ENCODE measurements at places on chromosomes 4 and X.

DNA sequence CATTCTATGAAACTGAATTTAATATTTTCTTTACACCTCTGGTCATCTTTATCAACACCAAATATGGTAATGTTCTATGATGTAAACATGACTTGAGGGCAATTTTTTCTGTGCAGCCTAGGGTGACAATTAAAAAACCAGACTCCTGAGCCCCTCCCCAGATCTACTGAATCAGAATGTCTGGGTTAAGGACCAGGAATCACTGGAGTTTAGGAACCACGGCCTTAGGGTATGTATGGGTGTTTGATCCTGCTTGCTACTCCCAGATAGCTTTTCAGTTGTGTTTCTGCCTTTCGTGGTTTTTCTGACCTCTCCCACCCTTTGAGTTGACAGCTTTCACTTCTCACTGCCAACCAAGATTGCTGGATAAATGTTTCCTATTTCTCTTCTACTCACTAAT lies 332.2 kb downstream of the DHX15 start:
- no peak for DNase-seq

- no peak for DNase-seq
Observed at GRCh38 chr4:153375303-153375702, 30.8 kb downstream of the MND1 start.

- no peak for DNase-seq
Observed at GRCh38 chrX:138692591-138692990, 18.9 kb downstream of the FGF13 start.

DNA sequence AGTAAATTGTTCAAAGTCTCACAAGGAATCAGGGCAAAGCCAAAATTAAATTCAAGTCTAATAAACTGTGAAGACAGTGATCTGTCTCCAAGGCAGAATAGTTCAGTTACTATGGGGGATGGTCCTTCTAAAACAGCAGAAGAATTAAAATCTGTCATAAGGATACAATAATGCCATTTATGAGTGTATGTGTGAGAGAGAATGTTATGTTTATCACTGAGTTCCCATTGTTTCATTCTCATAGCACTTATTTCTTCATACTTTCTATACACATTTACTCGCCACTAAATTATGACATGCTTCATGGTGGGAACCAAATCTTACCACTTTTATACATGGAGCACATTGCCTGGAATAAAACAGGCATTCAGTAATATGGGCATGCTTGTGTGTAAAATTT lies 102.5 kb downstream of the AMMECR1 start:
- no peak for DNase-seq

DNA sequence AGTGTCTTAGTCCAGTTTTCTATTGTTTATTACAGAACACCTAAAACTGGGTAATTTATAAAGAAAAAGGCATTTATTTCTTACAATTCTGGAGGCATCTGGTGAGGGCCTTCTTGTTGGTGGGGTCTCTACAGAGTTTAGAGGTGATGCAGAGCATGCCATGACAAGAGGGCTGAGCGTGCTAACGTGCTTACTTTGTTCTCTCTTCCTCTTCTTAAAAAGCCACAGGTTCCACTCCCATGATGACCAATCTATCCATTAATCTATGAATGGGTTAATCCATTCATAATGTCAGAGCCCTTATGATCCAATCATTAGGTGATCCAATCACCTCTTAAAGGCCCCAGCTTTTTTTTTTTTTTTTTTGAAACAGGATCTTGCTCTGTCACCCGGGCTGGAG lies 291.5 kb upstream of the GALNTL6 start:
- no peak for DNase-seq

DNA sequence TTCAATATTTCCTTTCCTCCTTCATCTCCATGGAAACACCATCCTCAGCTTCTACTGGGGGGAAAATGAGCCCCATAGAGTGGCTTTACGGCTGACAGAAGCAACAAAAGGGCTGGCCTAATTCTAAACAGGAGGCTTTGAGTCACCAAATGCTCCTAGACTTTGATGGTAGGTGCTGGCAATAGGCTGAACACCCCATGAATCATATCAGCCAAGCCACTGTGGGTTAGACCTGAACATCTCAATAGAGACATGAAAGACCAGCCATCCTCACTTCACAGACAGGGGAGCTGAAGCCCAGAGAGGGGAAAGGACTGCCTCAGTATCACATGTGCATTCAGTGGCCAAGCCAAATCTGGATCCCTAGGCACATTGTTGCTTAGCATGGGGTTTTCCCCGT lies 107.6 kb downstream of the AMER1 start:
- DNase-seq, result no peak

- no peak for DNase-seq
Observed at GRCh38 chrX:114591121-114591520, 7.2 kb downstream of the HTR2C start.
